ENCODE measurements at places on chromosomes 11 and 22.

- DNase-seq, result no peak
Observed at GRCh38 chr22:19586922-19587684, 62.9 kb upstream of the CLDN5 start.

DNA sequence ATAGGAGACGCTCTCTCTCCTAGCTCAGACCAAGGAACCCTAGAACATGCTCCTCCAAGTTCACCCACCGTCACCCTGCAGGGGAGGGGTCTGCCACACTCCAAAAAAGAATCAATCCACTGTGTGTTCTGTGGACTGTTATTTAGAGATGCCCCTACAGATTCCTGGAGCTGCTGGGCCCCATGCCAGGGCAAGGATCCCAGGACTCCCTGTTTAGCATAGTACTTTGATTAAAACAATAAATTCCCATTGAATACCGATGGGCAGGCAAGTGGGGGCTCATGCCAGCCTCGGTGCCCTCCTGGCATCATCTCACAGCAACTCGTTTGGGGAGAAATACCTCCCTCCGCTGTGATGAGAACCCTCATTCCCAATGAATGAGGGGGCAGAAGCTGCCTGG, 247.5 kb downstream of the ST3GAL4 start:
- DNase-seq, result no peak

- no peak for DNase-seq
Observed at GRCh38 chr22:41920271-41920976, 5.5 kb upstream of the SHISA8 start.

DNA sequence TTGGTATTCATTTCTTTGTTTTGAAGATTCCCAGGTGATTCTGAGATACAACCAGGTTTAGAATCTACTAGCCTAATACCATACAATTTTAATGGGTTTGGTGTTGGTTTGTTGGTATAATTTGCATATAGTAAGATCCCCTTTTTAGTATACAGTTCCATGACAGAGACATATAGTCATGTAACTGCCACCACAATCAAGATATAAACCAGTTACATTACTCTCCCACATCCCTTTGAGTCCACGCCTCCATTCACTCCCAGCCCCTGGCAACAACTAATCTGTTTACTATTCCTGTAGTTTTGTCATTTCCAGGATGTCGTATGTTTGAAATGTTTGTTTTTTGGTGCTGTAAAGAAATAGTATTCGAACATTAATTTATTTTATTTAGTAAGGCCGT, 4.3 kb downstream of the ASRGL1 start:
- DNase-seq, result no peak

DNA sequence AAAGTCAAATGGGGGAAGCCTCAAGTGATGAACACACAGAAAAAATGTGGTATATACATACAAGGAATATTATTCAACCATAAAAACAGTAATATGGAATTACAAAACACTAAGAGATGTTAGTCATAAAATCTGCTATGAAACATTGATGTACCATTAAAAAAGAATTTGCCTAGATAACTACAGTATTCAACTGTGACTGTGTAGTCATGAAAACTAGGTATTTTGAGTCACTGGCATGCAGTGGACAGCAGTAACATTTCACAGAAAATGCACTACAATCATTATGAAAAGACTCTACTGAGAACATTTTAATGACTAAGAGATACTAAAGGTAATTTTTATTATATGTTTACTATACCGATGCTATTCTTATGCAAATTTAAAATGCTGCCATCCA, 11.7 kb downstream of the ZNF195 start:
- DNase-seq, result no peak

GRCh38 chr22:35618427-35619223, 1.5 kb upstream of the MB start:
- DNase-seq, result no peak

DNA sequence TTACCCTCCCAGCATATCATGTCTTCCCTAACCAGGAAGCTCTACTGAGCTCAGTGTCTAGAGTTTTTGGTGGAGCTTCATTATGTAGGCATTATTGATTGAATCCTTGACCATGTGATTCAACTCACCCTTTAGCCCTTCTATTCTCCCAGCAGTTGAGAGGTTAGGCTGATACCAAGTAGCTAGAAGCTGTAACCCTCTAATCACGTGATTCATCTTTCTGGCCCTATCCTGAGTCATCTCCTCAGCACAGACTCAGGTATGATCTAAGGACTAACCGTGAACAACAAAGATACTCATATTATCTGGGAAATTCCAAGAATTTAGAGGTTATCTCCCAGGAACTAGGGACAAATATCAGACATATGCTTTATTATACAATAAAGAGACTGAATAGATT, 625.5 kb downstream of the JRKL start:
- DNase-seq, result no peak

DNA sequence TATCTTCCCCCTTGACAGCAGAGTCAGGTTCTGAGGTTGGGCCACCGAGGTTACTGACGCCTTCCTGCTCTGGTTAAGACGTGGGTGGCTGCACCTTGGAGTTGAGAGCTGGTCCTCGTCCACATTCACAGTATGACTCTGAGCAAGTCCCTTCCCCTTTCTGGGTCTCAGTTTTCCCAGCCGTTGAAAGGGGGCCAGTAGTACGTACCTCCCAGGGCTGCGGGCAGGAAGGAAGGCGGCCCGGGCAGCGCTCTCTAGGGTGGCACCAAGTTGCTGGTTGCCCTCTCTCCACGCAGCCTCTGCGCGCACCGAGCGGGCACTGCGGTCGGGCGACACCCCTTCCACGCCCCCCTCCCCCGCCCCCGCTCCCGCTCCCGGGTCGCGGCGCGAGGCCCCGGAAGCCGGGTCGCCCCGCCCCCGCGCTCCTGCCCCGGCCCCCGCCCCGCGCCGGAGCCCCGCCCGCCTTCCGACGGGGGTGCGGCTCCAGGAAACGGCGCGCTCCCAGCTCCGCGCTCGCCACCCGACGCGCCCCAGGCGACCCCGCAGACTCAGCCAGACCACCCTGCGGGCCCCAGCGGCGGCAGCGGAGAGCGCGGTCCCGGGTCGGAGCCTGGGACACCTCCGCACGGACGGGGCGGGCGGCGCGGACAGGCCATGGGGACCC, at the start of gene EHBP1L1:
Gene EHBP1L1 (plus strand): TSS at position 486 of the 664 bp plus-strand sequence. CDS start 250 bp downstream, outside the sequence.
- peak; percentile 86 for DNase-seq

- no peak for DNase-seq
Observed at GRCh38 chr11:94641167-94641761, 74.1 kb downstream of the PIWIL4 start.

DNA sequence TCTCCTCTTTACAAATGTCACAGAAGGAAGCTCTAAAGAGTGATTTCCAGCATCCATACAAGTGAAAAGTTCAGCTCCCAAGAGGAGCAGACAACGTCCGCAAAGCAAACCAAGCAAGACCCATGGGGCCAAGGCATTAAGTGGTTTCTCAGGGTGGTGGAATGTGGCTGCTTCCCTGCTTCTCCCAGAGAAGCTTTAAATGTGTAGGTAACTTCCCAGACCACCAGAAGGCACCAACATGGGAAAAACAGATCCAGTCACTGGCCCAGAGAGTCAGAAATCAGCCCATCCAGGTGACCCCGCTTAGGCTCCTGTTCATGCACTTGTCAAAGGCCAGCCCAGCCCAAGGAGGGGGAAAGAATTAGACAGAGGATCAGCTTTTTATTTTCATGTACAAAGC, 13.3 kb upstream of the PHF21A start:
- DNase-seq, result no peak

DNA sequence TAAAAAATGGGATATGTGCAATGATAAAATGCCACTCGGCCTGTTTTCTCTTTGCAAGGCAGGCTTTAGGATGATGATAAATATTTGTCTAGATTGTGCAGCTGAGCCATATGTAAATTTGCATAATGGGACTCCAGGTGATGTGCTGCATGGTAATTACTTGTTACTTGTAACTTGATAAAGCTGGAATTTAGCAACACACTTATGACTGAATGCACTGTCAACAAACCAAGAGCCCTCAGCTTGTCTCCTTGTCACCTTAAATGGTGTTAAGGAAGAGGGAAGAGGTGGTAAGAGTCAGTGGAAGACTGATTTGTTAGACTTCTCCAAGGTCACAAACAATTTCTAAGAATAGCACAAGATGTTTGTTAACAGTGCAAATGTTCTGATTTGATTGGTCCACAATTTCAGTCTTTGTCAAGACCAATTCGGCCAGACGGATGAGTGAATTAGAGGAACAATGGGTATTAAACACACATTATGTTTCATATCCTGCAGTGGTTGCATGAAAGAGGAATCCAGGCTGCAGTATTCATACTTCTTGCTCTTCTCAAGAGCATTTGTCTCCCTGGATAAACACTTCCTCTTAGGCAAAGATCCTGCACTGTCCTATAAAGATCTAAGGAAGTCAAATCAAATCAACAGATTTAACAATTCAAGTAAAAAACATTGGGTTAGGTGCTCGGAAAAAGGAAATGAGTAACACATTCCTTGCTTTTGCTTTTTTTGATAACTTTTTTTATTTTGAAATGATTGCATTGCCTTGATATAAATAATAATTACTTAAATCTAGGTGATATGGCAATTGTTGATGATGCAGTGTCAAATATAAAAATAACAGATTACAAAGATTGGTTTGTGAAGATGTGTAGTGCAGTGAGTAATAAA, 448.3 kb upstream of the DDI1 start:
- no peak for DNase-seq

- no peak for DNase-seq
Observed at GRCh38 chr22:31954535-31955523, 10.5 kb downstream of the YWHAH start.

DNA sequence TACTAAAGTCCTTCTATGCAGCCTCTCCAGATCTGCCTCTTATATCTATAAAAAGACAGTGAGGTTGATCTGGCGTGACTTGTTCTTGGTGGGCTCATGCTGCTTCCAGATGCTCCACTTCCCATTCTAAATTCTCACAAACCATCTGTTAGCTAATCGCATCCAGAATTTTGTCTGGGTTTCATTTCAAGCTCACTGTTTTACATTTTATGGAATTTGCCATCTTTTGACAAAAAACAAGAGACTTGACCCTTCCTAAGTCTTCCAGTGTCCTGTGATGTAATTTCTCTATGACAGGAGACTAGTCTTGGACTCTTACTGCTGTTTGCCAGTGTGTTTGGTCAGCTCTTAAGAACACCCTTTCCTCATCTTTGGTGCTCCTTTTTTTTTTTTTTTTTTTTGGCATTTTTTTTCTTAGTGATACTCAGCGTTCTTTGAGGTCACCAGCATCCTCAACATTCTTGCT, 23.0 kb downstream of the CRKL start:
- DNase-seq, result no peak

DNA sequence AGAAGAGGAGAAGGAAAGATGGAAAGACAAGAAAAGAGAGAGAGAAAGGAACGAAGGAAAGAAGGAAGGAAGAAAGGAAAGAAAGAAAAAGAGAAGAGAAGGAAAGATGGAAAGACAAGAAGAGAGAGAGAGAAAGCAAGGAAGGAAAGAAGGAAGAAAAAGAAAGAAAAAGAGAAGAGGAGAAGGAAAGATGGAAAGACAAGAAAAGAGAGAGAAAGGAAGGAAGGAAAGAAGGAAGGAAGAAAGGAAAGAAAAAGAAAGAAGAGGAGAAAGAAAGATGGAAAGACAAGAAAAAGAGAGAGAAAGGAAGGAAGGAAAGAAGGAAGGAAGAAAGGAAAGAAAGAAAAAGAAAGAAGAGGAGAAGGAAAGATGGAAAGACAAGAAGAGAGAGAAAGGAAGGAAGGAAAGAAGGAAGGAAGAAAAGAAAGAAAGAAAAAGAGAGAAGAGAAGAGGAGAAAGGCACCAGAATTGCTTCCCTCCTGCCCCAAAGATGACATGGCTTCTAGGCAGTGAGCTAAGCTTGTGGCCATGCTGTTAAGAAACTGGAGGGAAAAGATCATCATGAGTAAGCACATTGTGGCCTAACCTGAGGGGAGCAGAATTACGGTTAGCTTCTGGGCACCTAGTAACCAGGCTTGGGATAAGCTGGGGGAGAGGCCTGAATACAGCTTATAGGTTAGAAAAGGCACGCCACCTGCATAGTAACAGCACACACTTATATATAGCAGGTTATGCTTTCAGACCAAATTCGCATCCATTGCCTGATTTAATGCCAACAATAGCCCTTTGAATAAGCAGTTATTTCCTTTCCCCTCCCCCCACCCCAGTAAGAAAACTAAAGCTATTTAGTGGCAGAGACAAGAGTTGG, 2.3 kb upstream of the ST3GAL4 start:
- no peak for DNase-seq

All from T-helper 1 cell (primary cell).